ENCODE measurements at places on chromosomes 13 and 19.

DNA sequence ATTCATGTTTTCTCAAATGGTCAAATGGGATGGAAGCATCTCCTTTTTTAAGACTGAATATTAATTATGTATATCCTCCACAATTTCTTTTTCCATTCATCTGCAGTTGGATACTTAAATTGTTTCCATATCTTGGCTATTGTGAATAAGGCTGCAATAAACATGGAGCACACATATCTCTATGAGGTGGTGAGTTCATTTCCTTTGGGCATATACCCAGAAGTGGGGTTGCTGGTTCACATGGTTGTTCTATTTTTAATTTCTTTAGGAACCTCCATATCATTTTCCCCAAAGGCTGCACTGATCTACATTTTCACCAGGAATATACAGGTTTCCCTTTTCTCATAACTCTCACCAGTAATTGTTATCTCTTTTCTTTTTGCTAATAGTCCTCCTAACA is 566.3 kb downstream of the KCTD12 start:
- DNase-seq, result no peak

DNA sequence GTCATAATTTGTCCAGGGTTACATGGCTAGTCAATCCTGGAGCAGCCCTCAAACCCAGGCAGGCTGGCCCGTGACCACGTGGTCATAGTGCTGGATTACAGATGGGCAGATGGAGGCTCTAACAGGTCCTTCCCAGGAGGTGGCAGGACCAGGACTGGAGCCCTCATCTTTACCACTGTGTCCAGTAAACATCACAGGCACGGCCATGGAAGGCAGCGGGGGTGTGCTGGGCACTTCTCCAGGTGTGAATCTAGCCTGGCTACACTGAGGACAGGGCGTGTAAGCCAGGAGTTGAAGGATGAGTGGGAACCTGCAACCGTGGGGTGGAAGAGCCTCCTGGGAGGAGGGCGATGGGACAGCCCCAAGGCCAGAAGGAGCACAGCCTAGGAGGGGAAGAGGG is 6.1 kb downstream of the CIC start:
- DNase-seq, result no peak

DNA sequence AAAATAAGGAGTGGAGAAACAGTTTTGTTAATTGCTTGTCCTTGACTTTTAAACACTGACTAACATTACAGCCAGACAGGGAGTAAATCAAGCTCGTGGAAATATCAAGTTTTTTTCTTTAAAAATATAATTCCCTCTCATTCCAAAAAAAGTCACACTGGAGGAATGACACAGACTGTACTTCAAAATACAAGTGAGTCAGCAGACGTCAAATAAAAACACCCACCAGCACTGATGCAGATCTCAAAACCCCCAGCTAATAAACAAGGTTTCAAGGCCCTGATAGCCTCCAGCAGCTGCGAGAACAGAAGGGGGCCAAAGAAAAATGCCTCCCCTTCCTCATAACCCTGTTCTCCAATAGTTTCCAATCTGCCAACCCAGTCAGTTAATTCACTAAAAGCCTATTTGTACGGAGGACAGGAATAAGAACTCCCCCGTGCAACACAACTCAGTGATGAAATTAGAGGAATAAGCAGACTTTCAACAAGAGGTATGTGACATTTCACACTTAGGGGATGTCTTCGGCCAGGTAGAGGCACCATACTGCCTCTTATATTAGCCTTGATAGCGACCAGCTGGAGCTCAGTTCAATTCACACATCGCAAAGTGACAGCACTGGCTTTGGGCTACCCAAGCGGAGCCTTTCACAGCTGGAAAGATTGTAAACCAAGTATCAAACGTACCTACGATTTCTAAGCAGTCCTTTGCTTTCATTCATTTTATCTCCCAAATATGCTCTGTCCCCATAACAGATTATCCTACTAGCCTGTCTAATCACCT is 561.0 kb upstream of the KLF12 start:
- DNase-seq, result no peak

GRCh38 chr13:65825039-65825438 is 1405.1 kb downstream of the PCDH9 start:
- DNase-seq, result no peak

DNA sequence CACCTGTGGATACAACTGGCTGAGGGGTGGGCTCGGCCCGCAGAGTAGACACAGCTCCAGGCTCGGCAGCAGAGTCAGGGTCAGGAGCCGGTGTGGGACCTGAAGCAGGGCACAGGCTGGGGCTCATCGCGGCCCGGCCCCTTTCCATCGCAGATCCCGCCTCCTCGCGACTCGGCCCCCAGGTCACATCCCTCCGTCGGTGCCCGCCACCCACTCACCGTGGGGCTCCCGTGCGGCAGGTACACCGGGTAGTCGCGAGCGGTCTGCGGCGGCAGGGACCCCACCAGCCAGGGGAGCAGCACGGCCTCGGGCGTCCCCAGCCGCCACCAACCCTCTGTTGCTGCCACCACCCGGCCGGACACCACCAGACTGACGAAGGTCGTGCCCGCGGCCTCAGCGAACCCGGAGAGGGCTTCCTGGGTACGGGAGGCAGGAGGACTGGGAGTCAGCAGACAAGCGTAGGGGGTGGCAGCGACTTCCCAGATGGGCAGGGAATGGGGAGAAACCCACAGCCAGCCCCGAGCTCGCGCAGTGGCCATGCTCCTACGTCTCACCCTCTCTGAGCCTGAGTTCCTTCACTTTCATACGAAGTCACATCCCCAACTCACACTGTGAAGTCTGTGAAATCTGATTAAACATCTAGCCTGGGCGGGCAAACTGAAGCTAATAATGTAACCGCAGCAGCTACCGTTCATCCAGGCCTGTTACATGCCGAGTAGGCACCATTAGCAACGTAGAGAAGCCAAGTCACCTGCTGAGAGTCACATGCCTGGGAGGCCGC is 3.7 kb downstream of the FUZ start:
- DNase-seq, result peak; percentile 58

- DNase-seq, result no peak
These were observed 136.1 kb downstream of the KCTD12 start for GRCh38 chr13:76750126-76750525.
